ENCODE measurements at places on chromosomes 7 and 10. TPM values are rescaled to one million over a fixed set of nuclear protein-coding genes. Genes with fewer than 3 reads are reported as not detected.

Gene COL1A2
- 12.5 TPM for polyA plus RNA-seq

Gene SNCG
- polyA plus RNA-seq = 20.2 TPM

Gene ASB4
- 0.30 TPM for polyA plus RNA-seq

Gene PIP
- not detected for polyA plus RNA-seq

Gene PCLO
- polyA plus RNA-seq = 5.1 TPM

Gene PVRIG
- polyA plus RNA-seq = not detected

Gene SDK1
- 15.1 TPM for polyA plus RNA-seq

Gene VSTM2A
- polyA plus RNA-seq = 0.08 TPM

Gene RARRES2
- polyA plus RNA-seq = 184 TPM

Gene LIPA
- polyA plus RNA-seq = 4.7 TPM

Gene CYP3A4
- polyA plus RNA-seq = 5.4 TPM

Measured in pancreas (tissue), 10 donors.